ENCODE measurements at places on chromosomes 1 and 21. TPM values are rescaled to one million over a fixed set of nuclear protein-coding genes. Genes with fewer than 3 reads are reported as not detected.

Gene KCNJ6
- total RNA-seq, result not detected

Gene CYP4A11
- not detected for total RNA-seq

GRCh38 chr21:46404306-46404705 lies 54.4 kb upstream of the DIP2A start:
- DNase-seq, result no peak

- no peak for DNase-seq
Observed at GRCh38 chr1:178727014-178727895, 2.2 kb downstream of the RALGPS2 start.

DNA sequence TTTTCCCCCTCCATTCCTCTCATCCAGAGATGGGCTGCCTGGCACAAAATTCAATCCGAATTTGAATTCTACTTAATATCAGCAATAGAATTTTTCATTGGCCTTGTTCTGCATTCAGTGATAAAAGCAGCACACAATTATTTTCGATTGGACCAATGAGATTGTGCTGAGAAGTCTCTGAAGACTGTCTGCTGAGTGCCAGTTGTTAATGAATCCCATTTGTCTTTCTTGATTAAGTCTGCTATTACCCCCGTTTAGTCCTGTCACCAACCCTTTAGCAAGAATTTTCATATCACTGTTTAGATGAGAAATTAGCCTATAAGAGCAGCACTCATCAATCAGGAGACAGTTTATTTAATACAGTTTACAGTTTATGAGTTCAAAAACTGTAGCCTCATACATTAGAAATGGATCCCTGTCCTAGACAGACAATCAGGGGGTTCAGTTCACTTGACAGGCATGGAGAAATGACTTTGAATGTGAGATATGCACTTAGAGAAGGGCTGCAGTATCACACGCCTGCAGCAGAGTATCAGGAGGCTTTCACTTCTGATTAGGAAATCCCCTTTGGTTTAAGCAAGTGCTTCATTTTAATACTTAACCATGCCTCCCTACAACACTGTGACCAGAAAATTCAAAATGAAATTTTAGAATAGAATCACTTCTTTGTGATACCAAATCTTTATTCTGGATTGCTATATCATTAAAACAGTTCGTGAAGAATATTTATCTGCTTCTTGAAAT lies 304.7 kb upstream of the PTBP2 start:
- DNase-seq, result no peak

Gene CFHR2
- total RNA-seq, result not detected

GRCh38 chr1:111509997-111510375 lies 6.6 kb upstream of the ADORA3 start:
- DNase-seq, result no peak

Gene CELA2B
- not detected for total RNA-seq

All from activated naive CD4-positive, alpha-beta T cell treated with anti-CD3 and anti-CD28 coated beads, Interleukin-2, amount 50 U/mL, for 72 hours (primary cell).